Glomerular endothelial cell (primary cell): ENCODE measurements at places on chromosomes 7 and 10. TPM values are rescaled to one million over a fixed set of nuclear protein-coding genes. Genes with fewer than 3 reads are reported as not detected.

Gene PRF1
- total RNA-seq, result not detected in 2 replicates

Gene ZNF804B
- total RNA-seq, result not detected in 2 replicates

Gene UBE2D1
- total RNA-seq, result 16.7 and 19.9 TPM in 2 replicates

Gene C10orf67
- total RNA-seq, result not detected in 2 replicates

Gene FAM25G
- not detected in 2 replicates for total RNA-seq

Gene NUTM2E
- 0.19 and 0.23 TPM in 2 replicates for total RNA-seq

Gene UPK3B
- total RNA-seq, result 1.1 TPM in 1 of 2 replicates, not detected in the other

Gene CPEB3
- total RNA-seq, result 0.63 and 1.6 TPM in 2 replicates

Gene COL17A1
- 0.06 and 1.0 TPM in 2 replicates for total RNA-seq

Gene TAS2R3
- 0.35 TPM in 1 of 2 replicates, not detected in the other for total RNA-seq

Gene FAM25A
- not detected in 2 replicates for total RNA-seq

Gene FGL2
- total RNA-seq, result not detected in 2 replicates

Gene LARP4B
- 34.0 and 65.3 TPM in 2 replicates for total RNA-seq

Gene TRIM74
- total RNA-seq, result 0.76 TPM in 1 of 2 replicates, not detected in the other

Gene TMEM225B
- not detected in 2 replicates for total RNA-seq

Gene TSPAN14
- 202 and 235 TPM in 2 replicates for total RNA-seq

Gene ANKRD16
- 5.9 and 13.9 TPM in 2 replicates for total RNA-seq

Gene GPER1
- total RNA-seq, result 1.4 and 1.8 TPM in 2 replicates

Gene IFIT5
- total RNA-seq, result 14.3 and 22.5 TPM in 2 replicates

Gene TEX47
- total RNA-seq, result not detected in 2 replicates

Gene CLCN1
- not detected in 2 replicates for total RNA-seq

Gene NYAP1
- 2.5 and 3.6 TPM in 2 replicates for total RNA-seq

Gene CAV1
- 1,027 and 1,154 TPM in 2 replicates for total RNA-seq

Gene CCL24
- total RNA-seq, result not detected in 2 replicates

Gene CC2D2B
- total RNA-seq, result 0.47 TPM in 1 of 2 replicates, not detected in the other

Gene SFXN3
- total RNA-seq, result 112 and 151 TPM in 2 replicates

Gene PRRT4
- 0.35 TPM in 1 of 2 replicates, not detected in the other for total RNA-seq

Gene PDLIM1
- 59.9 and 110 TPM in 2 replicates for total RNA-seq

Gene C10orf143
- 0.10 TPM in 1 of 2 replicates, not detected in the other for total RNA-seq

Gene CPA5
- not detected in 2 replicates for total RNA-seq

Gene ZNF735
- not detected in 2 replicates for total RNA-seq

Gene TMEM229A
- total RNA-seq, result not detected in 2 replicates

Gene ORAI2
- 90.0 and 108 TPM in 2 replicates for total RNA-seq

Gene TAF3
- 4.9 and 6.5 TPM in 2 replicates for total RNA-seq

Gene VPS37D
- total RNA-seq, result 2.8 and 6.9 TPM in 2 replicates

Gene LIPN
- total RNA-seq, result not detected in 2 replicates

Gene WDR86
- 1.5 and 4.3 TPM in 2 replicates for total RNA-seq

Gene OR2A12
- total RNA-seq, result not detected in 2 replicates
